AG04450 (cell line): ENCODE measurements at places on chromosomes 4 and X.
A peak's percentile ranks its signal among the peaks of the same experiment; 100 is the strongest.

- DNase-seq = peak; percentile 52
Observed at GRCh38 chr4:71195924-71196323, 142.9 kb upstream of the SLC4A4 start.

GRCh38 chr4:40888933-40889332, 139.2 kb downstream of the NSUN7 start:
- no peak for DNase-seq

DNA sequence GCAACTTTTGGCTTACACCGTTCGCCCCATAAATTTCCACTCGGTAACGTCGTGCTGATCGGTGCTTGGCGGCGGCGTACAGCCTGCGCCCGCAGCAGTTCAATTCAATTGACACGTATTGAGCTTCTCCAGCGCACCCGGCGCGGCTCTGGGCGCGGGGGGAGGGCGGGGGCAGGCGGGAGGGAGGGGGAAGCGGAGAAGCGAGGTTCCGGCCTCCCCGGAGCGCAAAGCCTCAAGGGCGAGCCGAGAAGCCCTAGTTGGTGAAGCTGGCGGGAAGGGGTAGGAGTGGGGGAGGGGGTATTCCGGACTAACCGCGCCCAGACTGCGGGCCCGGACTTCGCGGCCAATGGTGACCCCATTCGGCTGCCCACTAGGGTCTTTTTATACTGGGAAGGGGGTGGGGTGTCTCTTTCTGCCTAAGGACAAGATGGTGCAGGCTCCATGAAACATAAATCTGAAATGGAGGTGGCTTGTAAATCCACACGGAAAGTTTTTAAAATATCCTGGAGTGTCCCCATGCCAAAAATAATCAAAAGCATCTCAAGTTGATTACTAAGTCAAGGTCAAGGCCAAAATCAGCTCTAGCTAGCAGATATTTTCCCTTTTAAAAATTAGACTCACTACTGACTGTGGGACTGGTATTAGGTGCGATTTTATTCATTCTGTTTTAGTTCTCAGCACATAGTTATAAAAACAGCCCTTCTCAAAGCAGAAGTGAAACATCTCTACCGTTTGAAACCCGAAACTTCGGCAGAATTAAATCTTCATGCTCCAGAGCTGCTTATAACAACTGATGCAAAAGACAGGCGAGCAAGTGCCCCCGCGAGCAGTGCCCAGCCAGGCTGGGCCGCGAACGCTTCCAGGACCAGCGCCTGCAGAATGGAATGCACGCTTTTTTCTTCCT, 1.5 kb upstream of the BCOR start:
- no peak for DNase-seq

DNA sequence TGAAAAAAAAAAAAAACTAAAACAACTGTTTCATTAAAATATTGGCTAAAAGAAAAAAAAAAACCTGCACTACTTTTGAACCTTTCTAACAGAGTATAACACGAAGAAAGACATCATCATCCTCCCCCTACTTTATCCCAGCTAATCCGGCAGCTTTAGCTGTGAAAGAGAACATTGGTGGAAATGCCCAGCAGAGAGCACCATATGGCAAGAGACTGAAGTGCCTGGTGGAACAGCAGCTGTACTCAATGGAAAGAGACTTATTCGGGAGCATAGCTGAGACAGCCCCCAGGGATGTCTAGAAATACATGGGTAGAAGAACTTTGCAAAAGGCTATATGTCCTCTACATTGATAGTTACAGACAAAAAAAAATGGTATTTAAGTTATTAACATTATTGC, 30.3 kb downstream of the STPG2 start:
- DNase-seq = no peak

GRCh38 chrX:74493806-74494205, 72.5 kb downstream of the SLC16A2 start:
- no peak for DNase-seq

GRCh38 chr4:153220682-153221395, 16.6 kb downstream of the TRIM2 start:
- DNase-seq = no peak

- no peak for DNase-seq
Observed at GRCh38 chr4:81549984-81550383, 78.3 kb upstream of the RASGEF1B start.

DNA sequence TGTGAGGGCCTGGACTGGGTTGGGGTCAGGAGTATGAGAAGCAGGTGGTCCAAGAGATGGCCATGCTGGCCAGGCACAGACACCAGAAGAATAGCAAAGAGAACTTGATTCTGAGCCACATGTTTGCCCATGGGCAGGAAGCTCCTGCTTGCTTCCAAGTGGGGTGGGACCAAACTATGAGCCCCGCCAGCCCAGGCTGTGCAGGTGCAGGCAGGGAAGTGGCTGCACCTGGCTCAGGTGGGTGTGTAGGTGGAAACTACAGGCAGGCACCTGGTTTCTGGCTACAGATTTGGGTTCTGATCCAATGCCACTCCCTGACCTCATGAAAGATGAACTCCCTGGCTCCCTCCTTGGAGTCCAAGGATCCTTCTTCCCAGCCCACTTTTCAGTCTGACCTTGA, 207.9 kb upstream of the KLF3 start:
- DNase-seq = no peak

DNA sequence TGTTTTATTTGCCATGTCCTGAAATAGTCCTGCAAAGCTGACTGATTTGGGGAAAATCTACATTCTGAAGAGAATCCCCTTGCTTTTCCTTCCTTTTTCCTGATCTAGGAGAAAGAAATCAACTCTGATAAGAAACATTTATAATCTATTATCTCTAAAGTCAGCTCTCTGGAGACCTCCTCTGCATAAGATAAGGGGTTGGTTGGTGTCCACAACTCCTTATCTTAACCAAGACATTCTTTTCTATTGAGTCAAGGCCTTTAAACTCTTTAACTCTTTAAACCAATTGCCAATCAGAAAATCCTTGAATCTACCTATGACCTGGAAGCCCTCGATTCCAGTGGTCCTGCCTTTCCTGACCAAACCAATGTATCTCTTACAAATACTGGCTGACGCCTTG, 373.6 kb upstream of the RASGEF1B start:
- no peak for DNase-seq

- DNase-seq = no peak
Observed at GRCh38 chr4:25030277-25031076, at the start of gene LGI2. TSS of gene LGI2 (minus strand) at chr4:25030946. CDS start at chr4:25030693, 253 bp downstream.

- DNase-seq = no peak
Observed at GRCh38 chrX:20244931-20245330, 21.8 kb downstream of the RPS6KA3 start.

GRCh38 chrX:68443155-68443868, 10.0 kb upstream of the OPHN1 start:
- DNase-seq = no peak

DNA sequence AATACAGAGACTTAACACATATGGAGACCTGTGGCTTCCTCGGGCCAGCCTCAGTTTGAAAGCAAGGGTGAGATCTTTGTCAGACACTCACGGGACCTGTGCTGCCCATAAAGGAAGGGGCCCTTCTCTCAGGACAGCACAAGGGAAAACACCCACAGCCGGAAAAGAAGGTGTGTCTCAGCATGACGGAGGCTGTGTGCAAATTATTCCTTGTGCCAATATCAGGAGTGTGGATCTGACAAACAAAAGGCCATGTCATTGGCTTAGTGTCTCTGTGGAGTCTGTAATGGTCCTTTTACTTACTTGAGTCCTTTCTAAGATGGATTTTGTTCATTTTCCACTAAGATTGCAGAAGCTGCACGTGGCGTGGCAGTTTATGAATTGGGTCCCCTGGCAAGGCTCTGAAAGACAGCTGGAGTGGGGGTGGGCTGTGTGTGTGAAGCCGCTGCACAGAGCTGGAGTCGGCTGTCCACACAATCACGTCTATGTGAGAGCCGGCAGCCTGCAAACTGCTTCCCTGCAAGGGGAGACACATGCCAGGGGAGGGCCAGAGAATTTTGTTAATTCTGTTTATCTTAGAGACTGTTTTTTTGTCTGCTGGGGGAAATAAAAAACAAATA, 1.9 kb downstream of the ENPP6 start:
- DNase-seq = no peak

GRCh38 chr4:98222306-98222705, 38.9 kb upstream of the RAP1GDS1 start:
- DNase-seq = no peak

- peak; percentile 73 for DNase-seq
Observed at GRCh38 chr4:187608001-187608421, 387.6 kb upstream of the ZFP42 start.

DNA sequence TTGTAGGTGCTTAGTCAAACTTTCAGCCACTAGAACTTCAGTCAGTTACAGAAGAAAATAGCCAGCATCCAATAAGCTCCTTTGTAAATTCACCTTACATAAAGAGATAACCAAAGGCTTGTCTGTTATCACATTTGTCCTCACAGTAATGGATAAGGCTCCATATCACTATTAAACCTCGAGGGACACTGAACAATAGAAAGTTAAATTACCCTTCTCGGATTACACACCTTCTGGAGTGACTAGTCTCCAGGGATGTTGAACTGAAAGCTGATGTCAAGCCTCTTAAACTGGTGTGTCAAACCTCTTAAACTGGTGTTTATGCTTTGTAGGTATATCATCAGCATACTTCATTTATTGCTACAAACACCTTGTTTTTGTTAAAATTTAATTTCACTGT, 639.0 kb downstream of the CENPC start:
- DNase-seq = no peak

GRCh38 chrX:150007356-150007755, 69.1 kb upstream of the EOLA2 start:
- no peak for DNase-seq

DNA sequence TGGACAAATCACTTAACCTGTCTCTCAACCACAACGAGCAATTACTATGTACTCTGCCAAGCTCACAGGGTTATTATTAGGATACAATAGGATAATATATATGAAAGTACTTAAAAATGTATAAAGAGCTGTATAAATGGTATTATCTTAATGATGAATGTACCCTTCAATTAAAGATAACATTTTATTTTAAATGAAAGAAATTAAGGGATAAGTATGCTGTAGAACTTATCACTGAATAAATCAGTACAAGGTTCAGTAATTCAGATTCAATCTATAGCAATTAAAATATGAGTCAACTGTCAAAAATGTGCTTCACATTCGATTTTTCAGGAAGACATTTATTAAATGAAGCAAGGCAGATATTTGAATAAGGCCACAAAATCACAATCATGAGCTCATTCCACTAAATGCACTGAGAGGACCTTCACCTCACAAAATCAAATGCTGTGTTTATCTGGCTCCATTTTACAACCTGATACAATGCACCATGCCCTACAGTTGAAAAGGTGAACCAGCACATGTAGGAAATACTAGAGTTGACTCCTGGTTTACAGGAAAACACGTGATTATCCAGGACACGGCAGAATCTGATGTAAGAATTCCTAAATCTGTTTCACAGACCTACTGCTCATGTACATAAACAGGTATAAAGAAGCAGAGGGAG, 4.4 kb downstream of the LRCH2 start:
- DNase-seq = no peak

DNA sequence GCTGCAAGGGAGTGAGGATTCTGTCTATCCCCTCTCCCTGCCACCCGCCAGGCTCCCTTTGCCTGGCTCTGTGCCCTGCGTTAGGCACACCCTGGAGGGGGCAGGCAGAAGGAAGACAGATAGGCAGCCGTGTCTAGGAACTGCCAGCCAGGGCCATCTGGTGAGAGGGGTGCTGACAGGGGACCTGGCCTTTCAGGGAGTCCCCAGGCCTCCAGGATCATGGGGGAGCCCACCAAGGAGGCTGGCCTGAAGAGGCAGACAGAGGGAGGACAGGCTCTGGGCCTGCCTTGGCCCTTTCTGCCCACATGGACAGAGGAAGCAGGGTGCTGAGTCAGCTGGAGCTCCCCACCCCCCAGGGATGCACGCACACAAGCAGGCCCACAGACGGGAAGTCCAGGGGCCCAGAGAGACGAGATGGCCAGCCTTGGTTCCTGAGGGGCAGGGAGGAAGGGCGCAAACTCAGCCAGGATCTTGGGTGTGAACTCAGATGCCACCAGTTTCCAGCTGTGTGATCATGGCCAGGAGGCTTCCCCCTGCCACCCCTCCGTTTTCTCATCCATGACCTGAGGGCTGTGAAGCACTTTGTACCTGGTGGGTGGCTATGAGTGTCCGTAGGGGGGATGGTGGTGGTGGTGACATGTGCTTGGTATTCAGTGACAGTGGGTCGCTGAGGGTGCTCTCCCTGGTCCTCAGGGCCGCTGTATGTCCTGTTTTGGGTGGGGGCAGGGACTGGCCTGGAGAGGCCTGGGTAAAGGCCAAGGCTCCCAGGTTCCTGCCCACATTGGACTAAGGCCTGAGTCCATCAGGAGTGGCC, 1.8 kb downstream of the SH3BP2 start:
- DNase-seq = no peak

DNA sequence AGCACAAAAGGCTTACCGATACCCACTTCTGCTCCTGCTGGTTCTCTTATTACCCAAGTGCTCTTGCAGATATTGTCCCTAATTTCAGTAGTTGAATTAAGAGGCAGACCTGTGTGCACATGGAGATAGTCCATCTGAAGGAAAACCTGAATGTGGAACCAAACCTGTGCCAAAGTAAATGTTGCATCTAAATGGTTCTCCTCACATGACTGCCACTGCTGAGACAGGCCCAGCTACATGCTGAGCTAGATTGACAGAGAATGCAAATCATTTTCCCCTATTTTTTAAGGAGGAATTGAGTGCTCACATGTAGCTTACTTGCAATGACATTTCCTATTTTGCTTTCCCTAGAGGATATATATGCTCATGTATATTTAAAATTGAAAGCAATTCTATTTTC, 609.1 kb upstream of the TECRL start:
- no peak for DNase-seq

DNA sequence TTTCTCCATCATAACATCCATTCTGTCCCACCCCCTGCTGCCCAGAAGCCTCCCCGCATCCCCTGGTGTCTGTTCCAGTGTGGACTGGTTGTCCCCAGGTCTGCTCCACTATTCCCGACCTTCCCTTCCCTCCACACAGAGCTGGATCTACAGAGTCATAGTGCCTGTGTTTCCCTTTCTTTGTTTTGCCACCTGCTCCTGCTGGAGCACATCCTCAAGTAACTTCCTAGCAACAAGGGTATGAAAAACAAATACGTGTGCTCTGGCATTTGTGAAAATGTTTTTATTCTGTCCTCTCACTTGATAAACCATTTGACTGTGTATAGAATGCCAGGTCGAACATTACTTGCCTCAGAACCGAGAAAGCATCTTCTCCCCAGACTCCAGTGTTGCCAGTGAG, 29.9 kb upstream of the ADRA2C start:
- DNase-seq = no peak

DNA sequence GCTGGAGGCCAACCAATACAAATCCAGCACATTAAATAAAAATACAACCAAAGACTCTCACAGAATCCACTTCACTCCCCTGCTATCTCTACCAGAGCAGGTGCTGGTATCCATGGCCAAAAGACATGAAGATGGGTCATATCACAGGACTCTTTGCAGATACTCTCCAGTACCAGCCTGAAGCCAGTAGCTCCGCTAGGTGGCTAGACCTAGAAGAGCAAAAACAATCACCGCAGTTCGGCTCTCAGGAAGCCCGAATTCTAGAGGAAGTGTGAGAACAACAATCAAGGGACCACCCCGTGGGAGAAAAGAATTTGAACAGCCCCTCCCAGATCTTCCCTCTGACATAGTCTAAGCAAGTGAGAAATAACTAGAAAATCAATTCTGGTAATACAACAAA, 20.2 kb downstream of the CLIC2 start:
- DNase-seq = no peak

GRCh38 chr4:163492951-163493504, 1.5 kb upstream of the TMA16 start:
- no peak for DNase-seq
